Nephron progenitor cell (in vitro differentiated cells): ENCODE measurements at places on chromosomes 4 and X.

DNA sequence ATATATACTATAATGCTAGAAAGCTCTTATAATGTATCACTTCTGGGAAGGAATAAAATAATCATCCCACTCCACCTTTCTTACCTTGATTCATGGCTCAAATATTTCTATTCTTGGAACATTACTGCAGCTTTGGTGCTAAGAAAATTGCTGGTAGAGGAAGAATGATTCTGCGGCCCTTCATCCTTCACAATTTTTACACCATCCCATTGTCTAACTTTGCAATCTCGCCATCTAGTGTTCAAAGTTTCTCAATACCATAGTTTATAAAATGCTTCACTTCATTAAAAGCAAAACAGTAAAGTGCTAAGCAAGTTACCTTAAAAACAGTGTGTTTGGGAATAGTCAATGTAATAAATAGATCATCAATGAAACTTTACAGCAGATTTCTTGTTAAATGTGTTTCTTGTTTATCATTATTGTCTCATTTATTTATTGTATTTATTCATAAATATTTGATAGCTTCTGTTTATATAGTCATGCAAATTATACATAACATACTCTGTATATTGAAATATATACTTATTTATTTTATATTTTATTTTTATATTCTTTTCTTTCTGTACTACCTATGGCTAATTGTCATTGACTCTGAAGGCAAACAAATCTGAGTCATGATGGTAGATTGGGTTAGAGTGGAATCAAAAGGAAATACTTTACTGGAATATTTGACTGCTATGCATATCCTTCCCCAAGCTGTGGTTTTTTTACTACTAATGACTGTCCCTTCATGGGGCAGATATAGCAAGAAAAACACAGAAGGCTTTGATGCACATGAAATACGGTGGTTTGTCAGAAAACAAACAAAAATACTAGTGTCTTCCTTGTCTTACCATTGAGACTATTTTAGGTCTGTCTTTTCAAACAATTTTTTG, 390.7 kb downstream of the MAPK10 start:
- peaks cover 48% of the 10 kb centered on the region for H3K4me1 ChIP-seq
- DNase-seq: peak; percentile 10
- H3K27me3 ChIP-seq: no peaks in the 10 kb centered on the region
- H3K27ac ChIP-seq: peak overlapping the region; percentile 21

DNA sequence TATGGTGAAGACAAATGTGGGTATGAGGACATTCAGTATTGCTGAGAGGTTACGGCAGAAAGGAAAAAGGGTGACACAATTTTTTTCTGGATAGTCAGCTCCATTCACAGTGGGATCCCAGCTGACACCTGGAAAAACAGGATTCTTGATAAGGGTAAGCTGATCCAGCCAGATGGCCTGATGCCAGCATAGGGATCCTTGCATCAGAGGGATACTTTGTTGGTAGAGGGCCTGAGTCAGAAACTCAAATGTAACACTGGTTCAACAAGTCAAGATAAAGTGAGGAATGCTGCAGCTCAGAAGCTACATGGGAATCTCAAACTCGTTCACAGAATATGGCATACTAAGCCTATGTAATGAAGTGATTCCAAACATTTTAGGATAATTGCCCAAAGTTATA, 726.7 kb downstream of the C4orf33 start:
- H3K36me3 ChIP-seq: no peaks in the 10 kb centered on the region
- no peaks in the 10 kb centered on the region for H3K27me3 ChIP-seq
- H3K4me1 ChIP-seq: peaks cover 13% of the 10 kb centered on the region
- no peak for DNase-seq

DNA sequence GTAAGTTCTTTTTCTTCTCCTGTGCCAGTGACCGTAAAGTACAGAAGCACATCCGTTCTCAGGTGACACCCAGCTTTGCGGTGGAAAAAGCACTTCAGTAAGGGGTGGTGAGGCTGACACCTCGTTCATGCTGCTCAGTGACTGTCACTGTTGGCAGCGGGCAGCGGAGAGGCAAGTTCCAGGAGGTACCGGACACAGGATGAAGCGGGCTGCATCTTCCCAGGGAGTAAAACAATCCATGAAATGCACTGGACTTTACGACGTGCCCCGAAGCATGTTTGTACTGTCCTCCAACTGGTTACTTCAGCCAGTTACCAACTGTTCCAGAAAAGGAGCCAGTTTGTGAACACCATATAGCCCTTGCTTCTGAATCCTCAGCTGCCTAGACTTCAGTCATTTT, 110.7 kb downstream of the ZNF827 start:
- H3K27me3 ChIP-seq: no peaks in the 10 kb centered on the region
- DNase-seq: no peak
- no peak overlapping the region for H3K4me3 ChIP-seq
- H3K27ac ChIP-seq: peak overlapping the region; percentile 67

DNA sequence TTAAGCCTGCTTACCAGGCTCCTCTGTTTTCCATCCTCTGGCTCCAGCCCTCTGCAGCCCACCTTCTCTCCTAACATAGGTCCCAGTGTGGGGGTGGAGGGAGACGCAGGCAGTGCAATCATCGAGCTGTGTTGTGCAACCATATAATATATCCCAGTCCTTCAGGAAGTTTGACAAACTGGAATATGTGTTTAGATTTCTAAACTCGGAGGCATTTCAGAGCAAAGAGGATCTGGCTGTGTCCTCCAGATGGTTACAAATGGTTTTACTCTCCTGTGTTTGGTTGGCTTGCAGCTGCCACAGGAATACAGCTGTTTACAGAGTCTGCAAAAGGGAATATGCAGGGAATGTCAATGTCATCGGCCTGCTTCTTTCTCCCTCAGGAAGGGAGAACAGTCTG, 195.3 kb upstream of the LNX1 start:
- H3K4me1 ChIP-seq: peaks cover 16% of the 10 kb centered on the region
- no peaks in the 10 kb centered on the region for H3K36me3 ChIP-seq
- H3K27me3 ChIP-seq: peaks cover 14% of the 10 kb centered on the region

GRCh38 chrX:17036171-17036961, 89.9 kb downstream of the REPS2 start:
- H3K27ac ChIP-seq: no peak overlapping the region
- DNase-seq: no peak
- H3K36me3 ChIP-seq: no peaks in the 10 kb centered on the region
- no peak overlapping the region for H3K4me3 ChIP-seq
- H3K27me3 ChIP-seq: peaks cover 3% of the 10 kb centered on the region

- H3K4me1 ChIP-seq: no peaks in the 10 kb centered on the region
- H3K36me3 ChIP-seq: no peaks in the 10 kb centered on the region
- DNase-seq: no peak
- H3K27me3 ChIP-seq: peaks cover 14% of the 10 kb centered on the region
Observed at GRCh38 chrX:103644125-103644524, 15.3 kb downstream of the TCEAL1 start.

GRCh38 chr4:180448306-180448705, 1794.9 kb upstream of the TENM3 start:
- H3K27me3 ChIP-seq: no peaks in the 10 kb centered on the region
- H3K27ac ChIP-seq: no peak overlapping the region
- peaks cover 10% of the 10 kb centered on the region for H3K4me1 ChIP-seq
- no peak overlapping the region for H3K4me3 ChIP-seq
- DNase-seq: no peak
- H3K36me3 ChIP-seq: no peaks in the 10 kb centered on the region

GRCh38 chr4:4260185-4260751, 12.2 kb upstream of the TMEM128 start:
- no peaks in the 10 kb centered on the region for H3K36me3 ChIP-seq
- no peak overlapping the region for H3K27ac ChIP-seq
- no peak overlapping the region for H3K4me3 ChIP-seq
- no peak for DNase-seq

DNA sequence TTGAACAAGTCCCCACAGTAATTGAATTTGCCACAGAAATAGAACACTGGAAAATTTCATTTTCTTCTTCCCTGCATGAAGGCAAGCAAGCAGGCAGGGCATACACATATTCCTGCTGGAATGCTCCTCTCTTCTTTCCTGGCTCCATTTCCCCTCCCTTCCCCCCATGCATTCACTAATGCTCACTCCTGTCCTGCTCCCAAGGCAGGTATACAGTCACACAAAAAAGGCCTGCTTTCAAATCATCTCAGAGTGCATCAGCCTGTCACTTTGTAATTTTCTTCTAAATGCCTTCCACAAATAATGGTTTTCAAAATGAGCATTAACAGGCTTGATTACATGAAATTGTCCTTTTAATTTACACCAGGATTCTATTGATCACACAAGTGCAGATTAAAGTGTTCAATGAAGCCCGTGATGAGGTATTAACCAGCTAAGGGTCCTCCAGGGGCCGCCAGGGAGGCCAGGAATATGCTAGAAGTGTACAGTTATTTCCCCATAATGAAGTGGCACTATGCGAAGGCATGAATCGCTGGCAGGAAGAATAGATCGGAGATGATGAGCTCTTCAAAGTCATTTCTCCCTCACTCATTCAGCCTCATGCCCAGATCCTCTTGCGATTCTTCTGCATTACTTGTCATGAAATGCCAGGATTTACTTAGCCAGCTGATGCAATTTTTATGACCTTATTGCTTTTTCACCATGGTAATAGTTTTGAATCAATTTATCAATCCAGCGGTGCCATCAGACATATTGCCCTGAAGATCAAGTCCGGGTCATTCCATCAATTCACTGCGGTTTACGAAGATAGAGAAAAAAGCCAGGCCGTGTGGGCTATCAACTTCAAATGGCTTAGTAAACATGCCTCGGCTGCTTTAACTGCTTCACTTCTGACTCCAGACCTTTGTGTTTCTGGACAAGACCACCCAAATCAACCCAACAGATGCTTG, 243.5 kb downstream of the GPAT3 start:
- H3K4me1 ChIP-seq: peaks cover 7% of the 10 kb centered on the region
- no peak overlapping the region for H3K4me3 ChIP-seq
- H3K27me3 ChIP-seq: peaks cover 9% of the 10 kb centered on the region
- no peaks in the 10 kb centered on the region for H3K36me3 ChIP-seq
- H3K27ac ChIP-seq: no peak overlapping the region

- DNase-seq: no peak
- H3K36me3 ChIP-seq: no peaks in the 10 kb centered on the region
- H3K4me1 ChIP-seq: peaks cover 39% of the 10 kb centered on the region
- peaks cover 14% of the 10 kb centered on the region for H3K27me3 ChIP-seq
Observed at GRCh38 chr4:8126523-8126922, 32.1 kb downstream of the ABLIM2 start.

- H3K4me3 ChIP-seq: no peak overlapping the region
- no peaks in the 10 kb centered on the region for H3K4me1 ChIP-seq
- no peaks in the 10 kb centered on the region for H3K36me3 ChIP-seq
- H3K27ac ChIP-seq: no peak overlapping the region
Observed at GRCh38 chrX:153019166-153019565, 25.2 kb upstream of the PNMA5 start.

DNA sequence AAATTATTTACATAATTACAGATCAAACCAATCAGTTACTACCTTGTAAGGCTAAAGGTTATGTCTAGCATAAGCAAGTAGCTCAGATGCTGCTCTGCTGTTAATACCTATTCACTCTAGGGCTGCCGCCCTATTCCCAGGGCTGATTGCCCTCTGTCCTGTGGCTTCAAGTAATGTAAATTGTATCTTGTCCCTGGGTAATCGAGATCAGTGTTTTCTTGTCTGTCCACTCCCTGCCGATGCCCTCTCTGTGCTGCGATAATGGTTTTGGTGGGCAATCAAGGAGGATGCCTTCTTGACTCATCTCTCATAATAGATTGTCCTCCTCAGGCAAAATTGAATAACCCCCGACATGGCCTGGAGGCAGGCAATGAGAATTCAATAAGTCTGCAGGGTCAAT, 641.0 kb upstream of the PITX2 start:
- no peak overlapping the region for H3K4me3 ChIP-seq
- no peaks in the 10 kb centered on the region for H3K36me3 ChIP-seq
- DNase-seq: no peak
- no peaks in the 10 kb centered on the region for H3K4me1 ChIP-seq

DNA sequence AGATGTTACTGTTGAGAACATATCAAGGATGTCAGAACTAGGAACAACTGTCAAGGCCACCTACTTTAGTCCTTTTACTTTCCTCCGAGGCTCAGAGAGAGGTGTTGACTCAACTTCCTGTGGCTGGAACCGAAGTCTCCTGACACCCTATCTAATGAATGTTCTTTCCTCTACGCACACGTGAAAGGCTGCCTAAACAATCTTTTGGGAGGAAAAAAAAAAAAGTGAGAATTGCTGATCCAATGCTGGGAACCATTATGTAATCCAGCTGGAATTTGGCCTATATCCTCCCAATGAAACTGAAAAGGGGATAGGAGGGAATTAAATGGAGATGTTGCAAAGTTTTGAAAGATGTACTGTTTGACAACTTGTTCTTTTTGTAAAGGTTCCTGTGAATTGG, 8.3 kb upstream of the MAP7D3 start:
- DNase-seq: no peak
- no peak overlapping the region for H3K4me3 ChIP-seq
- peaks cover 3% of the 10 kb centered on the region for H3K27me3 ChIP-seq
- peaks cover 18% of the 10 kb centered on the region for H3K4me1 ChIP-seq
- no peak overlapping the region for H3K27ac ChIP-seq
